D341Med (cell line): ENCODE measurements at places on chromosomes 13 and 19.

DNA sequence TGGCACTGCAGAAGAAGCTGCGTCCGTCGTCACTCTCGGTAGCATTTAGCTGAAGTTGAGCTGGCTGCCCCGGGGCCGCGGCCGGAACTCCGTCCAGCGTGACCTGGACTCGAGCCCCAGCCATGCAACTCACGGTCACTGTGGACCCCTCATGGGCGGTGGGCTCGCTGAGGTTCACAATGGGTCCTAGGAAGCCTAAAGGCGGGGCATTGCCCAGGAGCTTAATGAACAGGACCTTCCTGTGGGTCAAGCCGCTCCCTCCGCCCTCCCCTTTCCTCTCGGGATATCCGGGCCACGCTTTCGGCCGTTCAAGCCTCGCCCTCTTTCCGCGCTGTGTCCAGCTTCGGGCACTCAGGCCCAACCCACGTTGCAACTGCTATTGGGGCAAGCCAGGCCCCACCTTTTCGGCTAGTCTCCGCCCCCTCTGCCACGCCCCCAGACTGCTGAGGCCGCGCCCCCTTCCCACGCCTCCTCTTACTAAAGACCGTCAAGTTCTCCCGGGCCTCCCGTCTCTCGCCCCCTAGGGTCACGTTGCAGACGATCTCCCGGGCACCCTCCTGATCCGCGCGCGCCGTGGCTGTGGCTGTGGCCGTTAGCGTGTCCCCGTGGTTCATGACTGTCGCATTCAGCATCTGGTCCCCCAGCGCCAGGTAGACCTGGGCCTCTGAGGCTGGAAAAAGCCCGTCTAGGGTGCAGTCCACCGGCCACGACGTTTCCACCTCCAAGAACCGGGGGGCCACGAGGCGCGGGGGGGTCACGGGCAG is 1.4 kb upstream of the RAVER1 start:
- DNase-seq: peak; percentile 91

DNA sequence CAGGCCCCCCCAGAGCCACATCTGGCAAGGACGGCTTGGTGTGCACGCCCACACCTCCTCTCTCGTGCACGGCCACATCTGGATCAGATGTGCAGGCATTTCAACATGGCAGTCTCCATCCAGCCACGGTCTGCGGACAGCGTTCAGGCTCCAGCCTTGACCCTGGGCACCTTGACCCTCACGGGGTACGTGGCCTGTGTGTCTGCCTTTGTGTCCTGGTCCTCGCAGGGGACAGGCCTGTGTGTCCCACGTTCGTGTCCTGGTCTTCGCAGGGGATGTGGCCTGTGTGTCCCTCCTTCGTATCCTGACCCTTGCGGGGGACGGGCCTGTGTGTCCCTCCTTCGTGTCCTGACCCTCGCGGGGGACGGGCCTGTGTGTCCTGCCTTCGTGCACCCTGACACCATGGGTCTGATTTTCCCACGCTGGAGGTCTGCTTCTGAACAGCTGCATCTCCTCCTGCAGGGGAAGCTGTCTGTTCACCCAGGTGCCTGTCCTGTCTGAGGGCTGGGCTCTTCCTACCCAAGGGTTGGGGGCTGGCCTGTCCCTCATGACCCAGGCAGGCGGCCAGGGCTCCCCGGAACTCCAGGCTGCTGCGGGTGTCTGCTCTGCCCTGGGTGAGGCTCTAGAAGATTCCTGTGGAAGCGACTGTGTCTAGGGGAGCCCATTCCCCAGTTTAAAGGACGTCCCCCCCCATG is 25.3 kb downstream of the RASA3 start:
- DNase-seq: no peak

GRCh38 chr19:7266832-7267231 is 27.4 kb downstream of the INSR start:
- DNase-seq: no peak

GRCh38 chr19:44260695-44261446 is 1.2 kb downstream of the ZNF233 start:
- DNase-seq: no peak

GRCh38 chr13:72567566-72567965 is 159.9 kb downstream of the MZT1 start:
- DNase-seq: no peak

GRCh38 chr13:23810685-23811240 is 78.4 kb downstream of the MIPEP start:
- DNase-seq: no peak
